ENCODE measurements at places on chromosomes 3 and 15.

DNA sequence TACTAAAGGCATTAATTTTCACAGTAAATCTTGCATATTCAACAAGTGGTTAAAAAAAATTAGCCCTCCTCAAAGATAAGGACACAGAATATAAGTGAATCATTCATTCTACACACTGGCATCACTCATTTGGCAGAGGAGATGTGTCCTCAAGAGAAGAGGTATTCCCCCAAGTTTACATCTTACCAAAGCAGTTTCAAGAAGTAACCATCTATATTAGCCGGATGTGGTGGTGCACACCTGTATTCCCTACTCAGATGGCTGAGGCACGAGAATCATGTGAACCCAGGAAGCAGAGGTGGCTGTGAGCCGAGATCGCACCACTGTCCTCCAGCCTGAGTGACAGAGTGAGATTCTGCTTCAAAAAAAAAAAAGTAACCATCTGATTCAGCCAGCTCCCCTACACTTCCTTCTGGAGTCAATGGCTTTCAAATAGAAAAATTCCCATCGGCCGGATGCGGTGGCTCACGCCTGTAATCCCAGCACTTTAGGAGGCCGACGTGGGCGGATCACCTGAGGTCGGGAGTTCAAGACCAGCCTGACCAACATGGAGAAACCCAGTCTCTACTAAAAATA lies 15.4 kb downstream of the RAF1 start:
- DNase-seq: no peak

GRCh38 chr3:12999147-13000140 lies 73.8 kb downstream of the IQSEC1 start:
- DNase-seq: peak; percentile 92

GRCh38 chr15:101765772-101766456 lies 37.4 kb upstream of the OR4F6 start:
- DNase-seq: no peak

DNA sequence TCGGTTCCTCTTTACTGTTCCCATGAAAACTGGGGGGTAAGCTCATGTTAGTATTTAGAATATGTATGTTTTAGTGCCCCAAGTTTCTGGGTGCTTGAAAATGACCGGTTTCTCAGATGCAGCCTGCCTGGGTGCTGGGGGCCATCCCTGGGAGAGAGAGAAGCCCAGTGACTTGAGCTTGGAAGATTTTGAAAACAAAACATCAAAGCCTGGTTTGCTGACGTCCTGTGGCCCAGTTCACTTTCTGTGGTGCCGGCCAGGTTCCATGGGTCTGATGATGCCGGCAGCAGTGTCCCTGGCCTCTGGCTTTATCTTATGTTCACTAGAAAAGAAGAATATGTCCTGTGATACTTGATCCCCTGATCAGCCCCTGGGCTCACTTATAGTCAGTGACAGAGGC lies 17.1 kb downstream of the APBA2 start:
- DNase-seq: no peak

DNA sequence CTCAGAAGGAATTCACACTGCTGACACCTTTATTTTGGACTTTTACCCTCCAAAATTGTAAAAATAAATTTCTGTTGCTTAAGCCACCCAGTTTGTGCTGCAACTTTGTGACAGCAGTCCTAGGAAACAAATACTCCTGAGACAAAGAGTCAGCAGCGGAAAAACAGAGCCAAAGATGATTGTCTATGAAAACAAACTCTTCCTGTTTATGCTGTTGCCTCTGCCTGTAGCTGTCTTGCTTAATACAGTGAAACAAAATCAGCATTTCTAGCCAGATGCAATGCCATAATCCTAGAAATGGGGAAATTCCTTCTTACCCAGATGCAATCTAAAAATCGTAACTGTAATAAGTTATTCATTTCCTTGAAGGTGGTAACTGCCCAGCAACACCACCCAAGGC lies 387.5 kb upstream of the ATP11B start:
- DNase-seq: no peak

Data from HepG2 (cell line).